ENCODE measurements at places on chromosomes 6 and 20. TPM values are rescaled to one million over a fixed set of nuclear protein-coding genes. Genes with fewer than 3 reads are reported as not detected.

TAF8 gene
- total RNA-seq = 16.6 TPM

DNA sequence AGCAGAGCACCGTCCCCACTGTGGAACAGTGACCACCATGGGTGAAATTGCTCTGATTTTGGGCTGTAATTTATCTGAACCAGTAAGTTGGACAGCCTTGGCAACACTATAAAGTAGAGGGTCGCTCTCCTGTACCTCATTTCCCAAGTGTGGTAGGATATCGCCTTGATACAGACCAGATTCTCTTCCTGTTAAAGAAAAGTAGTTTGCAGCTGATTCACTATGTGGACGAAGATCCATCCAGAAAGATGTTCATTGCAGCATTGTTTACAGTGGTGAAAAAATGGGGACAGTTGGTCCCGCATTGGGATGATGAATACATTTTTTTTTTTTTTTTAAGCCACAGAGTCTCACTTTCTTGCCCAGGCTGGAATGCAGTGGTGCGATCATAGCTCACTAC is 74.3 kb downstream of the SLX4IP start:
- DNase-seq = no peak

DNA sequence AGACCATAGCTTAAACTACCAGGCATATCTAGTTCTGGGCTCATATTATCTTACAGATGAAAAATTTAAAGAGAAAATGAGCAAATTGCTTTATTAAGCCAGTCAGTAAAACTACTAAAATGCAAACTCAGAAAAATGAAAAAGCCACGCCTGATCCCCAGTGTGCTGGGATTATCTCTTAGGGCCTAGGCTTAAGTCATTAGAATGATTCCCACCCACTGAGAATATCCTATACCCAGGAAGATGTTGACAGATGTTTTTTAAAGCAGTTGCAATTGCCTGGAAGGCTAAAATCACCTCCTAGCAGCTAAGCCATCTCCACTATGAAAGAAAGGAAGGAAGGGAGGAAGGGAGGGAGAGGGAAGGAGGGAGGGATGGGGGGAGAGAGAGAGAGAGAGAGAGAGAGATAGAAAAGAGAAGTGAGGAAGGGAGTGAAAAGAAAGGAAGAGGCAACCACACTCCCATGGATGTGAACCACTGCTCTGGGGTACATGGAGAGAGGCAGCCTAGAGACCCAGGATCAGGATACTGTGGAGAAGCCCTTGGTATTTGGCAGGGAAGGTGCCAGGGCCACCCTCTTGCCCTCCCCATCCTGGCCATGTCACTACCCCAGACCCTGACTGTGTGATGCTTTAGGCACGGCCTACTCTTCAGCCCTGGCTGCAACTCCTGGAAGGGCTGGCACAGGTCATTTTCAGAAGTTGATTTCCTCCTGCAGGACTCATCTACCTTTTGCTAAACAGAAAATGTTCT is 21.9 kb downstream of the NEDD9 start:
- no peak for DNase-seq

CALHM4 gene
- total RNA-seq = not detected

DNA sequence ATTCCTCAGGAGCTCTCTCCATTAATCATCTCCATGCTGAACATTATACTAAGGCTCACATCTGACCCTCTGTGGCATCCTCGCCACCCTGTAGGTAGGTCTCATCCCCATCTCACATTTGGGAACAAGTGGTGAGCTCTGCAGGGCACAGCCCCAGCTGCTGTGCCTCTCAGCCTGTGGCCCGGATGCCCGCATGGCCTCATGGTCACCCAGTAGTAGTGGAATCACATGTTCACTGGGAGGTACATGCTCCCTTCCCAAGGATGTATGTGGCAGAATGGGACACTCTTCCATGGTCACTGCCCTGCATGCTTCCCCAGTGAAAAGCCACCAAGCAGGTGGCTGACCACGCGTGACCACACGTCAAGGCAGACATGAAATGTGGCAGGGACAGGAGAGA is 26.3 kb upstream of the APMAP start:
- peak; percentile 76 for DNase-seq

DNA sequence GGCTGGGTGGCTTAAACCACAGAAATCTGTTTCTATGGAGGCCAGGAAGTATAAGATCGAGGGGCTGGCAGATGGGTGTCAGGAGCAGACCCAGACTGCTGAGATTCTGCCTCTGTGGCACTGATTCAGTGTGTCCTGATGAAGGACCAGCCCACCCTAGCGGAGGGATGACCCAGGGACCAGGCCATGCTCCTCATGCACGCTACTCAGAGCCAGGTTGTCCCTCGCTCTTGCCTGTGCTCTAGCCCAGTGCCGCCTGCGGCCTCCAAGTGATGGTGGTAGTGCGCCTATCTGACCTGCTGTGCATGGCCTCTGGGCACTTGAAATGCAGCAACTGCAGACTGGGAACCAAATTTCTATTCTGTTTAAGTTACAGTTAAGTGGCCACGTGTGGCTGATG is 13.1 kb upstream of the APMAP start:
- peak; percentile 63 for DNase-seq

DNA sequence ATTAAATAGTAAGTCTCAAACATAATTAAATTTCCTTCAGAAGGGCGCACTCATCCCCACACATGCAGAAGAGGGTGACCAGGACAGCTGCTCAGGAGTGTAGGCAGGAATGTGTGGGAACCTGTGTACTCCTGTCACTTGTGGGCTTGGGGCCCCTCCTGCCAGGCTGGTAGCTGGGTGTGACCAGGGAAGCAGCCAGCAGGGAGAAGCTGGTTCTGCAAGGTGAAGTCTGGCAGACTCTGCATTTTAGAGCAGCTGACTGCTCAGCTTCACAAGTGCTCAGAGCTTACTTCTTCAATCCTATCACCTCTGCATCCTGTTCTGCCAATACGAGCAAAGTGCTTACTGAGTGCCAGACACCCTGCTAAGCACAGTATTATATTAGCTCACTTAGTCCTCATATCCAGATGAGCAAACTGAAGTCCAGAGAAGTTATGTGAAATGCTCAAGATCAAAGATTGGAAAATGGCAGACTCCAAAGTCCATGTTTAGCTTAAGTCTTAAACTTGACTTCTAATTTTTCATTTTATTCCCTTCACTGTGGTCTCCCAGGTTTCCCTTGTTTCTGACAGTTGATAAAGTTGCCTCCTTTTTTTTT is 27.9 kb downstream of the ELMO2 start:
- no peak for DNase-seq

ENPP4 gene
- 14.6 TPM for total RNA-seq
